A673 (cell line): ENCODE measurements at places on chromosomes 2 and 18. TPM values are rescaled to one million over a fixed set of nuclear protein-coding genes. Genes with fewer than 3 reads are reported as not detected.
A peak's percentile ranks its signal among the peaks of the same experiment; 100 is the strongest.

GRCh38 chr2:96359310-96359709 is 23.7 kb downstream of the NCAPH start:
- no peak for DNase-seq

- no peak for DNase-seq
Observed at GRCh38 chr18:68854786-68855391, 57.0 kb downstream of the CCDC102B start.

The VRK2 gene
- total RNA-seq = 15.4 and 16.1 TPM in 2 replicates

DNA sequence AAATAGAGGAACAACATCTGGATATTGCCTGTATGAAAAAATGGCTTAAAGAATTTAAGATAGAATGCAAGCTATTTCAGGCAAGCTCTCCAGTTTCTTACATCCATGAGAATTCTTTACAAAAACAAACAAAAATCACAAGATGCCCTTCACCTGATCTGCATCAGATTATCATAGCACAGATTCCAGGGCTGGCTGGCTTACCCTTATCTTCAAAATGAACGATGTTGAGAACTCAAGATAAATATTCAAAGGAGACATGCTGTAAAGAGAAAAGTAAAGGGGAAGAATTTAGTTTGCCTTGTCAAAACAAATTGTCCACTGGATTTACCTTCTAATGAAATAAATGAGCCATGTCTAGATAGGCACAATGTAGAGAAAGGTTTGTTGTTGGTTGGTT is 18.7 kb upstream of the SLC40A1 start:
- no peak for DNase-seq

DNA sequence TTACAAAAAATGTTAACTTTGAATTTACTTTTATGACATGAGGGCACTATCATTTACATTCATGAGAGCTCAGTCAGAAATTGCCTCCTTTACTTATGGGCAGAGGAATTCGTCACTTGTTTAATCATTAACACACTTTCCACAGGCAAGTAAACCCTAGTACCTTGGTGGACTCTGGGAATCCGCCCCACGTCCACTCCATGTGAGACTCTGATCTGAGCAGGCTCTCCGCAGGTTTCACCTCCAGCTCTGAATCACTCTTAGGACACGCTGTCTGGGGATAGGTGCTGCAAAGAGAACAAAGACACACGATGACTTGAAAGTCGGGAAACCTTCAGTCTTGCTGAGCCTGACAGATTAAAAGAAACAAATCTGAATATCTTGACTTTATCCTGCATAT is 73.6 kb downstream of the LPIN2 start:
- no peak for DNase-seq

The GPR45 gene
- total RNA-seq = not detected in 2 replicates

- no peak for DNase-seq
Observed at GRCh38 chr2:203982276-203982675, 45.7 kb downstream of the ICOS start.

DNA sequence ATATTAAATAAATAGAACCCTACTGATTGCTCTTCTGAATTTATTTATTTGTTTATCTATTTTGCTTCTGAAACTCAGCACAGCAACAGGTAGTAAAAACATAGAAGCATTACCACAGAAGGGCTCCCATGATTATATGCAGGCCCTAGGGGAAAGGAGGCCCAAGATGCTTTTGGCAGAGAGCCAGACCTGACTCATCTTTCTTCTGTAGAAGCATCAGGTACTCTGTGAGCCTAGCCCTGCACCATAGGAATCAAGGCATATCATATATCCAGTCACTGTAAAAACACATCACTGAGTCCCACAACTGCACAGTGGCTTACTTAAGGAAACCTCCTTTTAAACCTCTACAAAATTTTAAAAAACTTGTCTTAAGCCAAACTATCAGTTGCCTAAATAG is 1.8 kb downstream of the SCN9A start:
- DNase-seq = peak; percentile 79

The GPBAR1 gene
- 0.30 and 0.46 TPM in 2 replicates for total RNA-seq

GRCh38 chr2:112680666-112681101 is 34.9 kb downstream of the SLC20A1 start:
- no peak for DNase-seq

DNA sequence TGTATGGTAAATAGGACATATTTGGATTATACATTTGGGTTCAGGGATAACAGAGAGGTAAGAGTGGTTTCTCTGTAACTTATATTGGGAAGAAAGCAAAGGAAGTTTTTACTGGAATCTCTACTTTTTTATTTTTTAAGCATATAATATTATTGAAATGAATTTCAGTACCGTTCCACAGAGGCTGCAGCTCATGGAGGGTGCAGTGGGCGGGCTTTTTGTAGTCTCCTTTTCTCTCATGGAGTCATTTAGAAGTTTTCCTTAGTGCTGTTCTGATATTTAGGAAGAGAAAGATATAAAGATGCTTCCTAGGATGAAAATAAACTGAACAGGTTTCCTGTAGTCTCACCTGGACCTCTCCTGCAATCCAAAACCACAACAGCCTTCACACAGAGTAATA is 1153.3 kb upstream of the TMEFF2 start:
- DNase-seq = no peak

GRCh38 chr2:158723921-158724802 is 71.0 kb upstream of the DAPL1 start:
- DNase-seq = peak; percentile 12

- no peak for DNase-seq
Observed at GRCh38 chr2:44389895-44390294, 28.1 kb downstream of the CAMKMT start.

- no peak for DNase-seq
Observed at GRCh38 chr2:98866033-98866432, 70.0 kb downstream of the CRACDL start.
